Right ventricle myocardium superior (tissue), 1 donor: ENCODE measurements at places on chromosomes 16 and 17. TPM values are rescaled to one million over a fixed set of nuclear protein-coding genes. Genes with fewer than 3 reads are reported as not detected.

Gene HOXB7
- 0.22 TPM for total RNA-seq

Gene SLC35G3
- not detected for total RNA-seq

Gene CPD
- 16.1 TPM for total RNA-seq

Gene TMEM186
- 12.7 TPM for total RNA-seq

Gene WFDC1
- total RNA-seq = 1.4 TPM

Gene PRAC1
- total RNA-seq = not detected

Gene PEMT
- 16.2 TPM for total RNA-seq

Gene FOXF1
- 0.11 TPM for total RNA-seq

Gene CSH2
- not detected for total RNA-seq

DNA sequence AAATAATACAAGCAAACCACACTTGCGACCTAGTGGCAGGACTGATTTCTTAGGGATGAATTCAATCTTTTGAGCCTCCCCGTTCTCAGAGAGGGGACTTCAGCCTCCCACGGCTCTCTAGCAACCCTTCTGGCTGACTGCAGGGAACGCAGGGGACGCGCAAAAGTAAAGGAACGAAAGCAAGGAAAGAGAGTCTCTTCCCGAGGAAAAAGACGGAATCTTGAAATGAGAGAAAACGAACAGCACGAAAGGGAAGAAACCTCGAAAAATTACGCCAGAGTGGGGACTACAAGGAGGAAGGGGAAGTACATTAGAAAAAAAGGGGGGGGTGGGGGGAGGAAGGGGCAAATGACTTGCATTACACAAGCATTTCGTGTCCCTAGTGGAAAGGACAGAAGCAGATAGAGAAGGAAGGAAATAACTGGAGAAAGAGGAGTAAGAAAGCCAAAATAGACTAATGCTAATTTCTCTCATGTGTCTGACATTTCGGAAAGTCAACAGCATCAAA is 1.2 kb downstream of the GRB2 start:
- DNase-seq = peak; percentile 60

- DNase-seq = peak; percentile 57
These were observed 33.9 kb downstream of the DCUN1D3 start for GRCh38 chr16:20866145-20866772.

GRCh38 chr17:31295489-31295871 is 1.6 kb downstream of the OMG start:
- DNase-seq = no peak

DNA sequence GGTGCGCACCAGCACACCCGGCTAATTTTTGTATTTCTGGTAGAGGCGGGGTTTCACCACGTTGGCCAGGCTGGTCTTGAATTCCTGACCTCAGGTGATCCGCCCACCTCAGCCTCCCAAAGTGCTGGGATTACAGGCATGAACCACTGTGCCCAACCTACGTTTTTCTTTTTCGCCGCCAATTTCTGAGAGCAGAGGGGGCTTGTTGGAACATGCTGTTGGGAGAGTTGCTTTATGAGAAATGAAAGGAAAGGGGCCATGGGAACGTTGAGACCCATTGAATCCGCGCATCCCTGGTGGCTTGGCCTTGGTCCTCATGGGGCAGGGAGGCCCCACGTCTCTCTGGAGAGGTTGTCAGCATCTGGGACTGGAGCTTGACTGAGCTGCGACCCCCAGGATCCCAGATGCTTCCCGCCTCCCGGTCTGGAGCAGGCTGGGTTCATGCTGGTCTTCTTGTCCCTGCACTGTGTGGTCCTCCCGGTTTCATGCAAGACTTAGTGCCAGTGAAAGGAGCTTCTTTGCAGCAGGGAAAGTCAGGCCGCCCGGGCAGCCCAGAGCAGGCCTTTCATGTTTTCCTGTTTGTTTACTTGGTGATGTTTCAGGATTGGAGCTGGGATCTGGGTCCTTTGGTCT is 22.8 kb downstream of the CRISPLD2 start:
- DNase-seq = peak; percentile 44

DNA sequence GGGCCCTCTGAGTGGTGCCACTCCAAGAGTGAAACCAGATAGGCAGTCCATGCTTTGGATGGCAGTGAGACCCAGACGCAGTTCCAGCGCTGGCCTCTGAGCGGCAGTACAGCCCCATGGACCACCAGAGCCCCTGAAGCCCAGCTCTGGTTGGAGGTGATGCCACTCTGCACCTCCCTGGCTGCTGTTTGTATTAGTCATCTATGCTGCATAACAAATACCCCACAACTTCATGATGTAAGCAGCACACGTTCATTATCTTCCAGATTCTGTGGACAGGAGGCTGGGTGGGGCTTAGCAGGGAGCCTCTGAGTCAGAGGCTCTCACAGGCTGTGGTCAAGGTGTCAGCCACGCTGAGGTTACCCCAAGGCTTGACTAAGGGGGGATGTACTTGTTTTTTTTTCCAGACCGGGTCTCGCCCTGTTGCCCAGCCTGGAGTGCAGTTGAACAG is 5.1 kb upstream of the NME4 start:
- DNase-seq = no peak

- DNase-seq = no peak
These were observed 8.8 kb downstream of the ADAT1 start for GRCh38 chr16:75614066-75614897.

DNA sequence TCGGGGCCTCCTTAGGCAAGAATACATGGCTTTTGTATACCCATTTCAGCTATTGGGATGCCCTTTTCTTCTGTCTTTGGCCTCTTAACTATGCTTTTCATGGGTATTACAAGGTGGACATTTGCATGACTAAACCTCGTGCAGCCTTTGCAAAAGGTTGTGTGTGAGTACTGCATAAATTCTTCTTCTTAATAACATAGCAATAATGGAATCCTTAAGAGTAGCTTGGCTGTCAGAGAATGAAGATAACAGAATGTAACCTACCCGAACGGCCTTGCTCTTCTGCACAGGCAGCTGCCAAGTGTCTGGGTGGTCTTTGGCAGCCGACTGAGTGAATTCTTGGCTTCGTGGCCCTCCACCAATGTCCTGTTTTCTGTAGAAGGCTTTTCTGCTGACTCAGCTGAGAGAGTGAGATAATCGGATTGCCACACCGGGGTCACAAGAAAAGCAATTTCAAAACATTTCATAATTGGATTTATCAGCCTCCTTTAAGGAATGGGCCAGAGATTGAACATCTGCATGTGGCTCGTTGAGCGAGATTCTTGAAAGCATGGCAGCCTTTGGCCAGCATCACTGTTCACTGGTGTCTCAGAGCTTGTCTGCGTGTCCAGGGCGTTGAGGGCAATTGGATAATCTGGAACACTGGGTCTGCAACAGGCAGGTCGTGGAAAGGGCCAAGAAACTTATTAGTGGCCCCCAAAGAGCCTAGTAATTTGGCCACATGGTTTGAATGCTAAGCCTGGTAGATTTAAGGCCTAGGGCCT is 13.4 kb downstream of the IRF8 start:
- no peak for DNase-seq

DNA sequence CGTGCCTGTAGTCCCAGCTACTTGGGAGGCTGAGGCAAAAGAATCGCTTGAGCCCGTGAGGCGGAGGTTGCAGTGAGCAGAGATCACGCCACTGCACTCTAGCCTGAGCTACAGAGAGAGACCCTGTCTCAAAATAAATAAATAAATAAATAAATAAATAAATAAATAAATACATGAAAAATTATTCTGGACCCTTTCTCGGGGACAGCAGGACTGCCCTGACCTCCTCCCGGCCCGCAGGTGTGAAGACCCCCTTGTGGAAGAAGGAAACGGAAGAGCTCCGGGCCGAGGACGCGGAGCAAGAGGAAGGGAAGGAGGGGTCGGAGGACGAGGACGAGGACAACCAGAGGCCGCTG is 3.1 kb downstream of the C17orf50 start:
- no peak for DNase-seq

GRCh38 chr17:50353600-50354195 is 7.8 kb downstream of the XYLT2 start:
- DNase-seq = no peak

DNA sequence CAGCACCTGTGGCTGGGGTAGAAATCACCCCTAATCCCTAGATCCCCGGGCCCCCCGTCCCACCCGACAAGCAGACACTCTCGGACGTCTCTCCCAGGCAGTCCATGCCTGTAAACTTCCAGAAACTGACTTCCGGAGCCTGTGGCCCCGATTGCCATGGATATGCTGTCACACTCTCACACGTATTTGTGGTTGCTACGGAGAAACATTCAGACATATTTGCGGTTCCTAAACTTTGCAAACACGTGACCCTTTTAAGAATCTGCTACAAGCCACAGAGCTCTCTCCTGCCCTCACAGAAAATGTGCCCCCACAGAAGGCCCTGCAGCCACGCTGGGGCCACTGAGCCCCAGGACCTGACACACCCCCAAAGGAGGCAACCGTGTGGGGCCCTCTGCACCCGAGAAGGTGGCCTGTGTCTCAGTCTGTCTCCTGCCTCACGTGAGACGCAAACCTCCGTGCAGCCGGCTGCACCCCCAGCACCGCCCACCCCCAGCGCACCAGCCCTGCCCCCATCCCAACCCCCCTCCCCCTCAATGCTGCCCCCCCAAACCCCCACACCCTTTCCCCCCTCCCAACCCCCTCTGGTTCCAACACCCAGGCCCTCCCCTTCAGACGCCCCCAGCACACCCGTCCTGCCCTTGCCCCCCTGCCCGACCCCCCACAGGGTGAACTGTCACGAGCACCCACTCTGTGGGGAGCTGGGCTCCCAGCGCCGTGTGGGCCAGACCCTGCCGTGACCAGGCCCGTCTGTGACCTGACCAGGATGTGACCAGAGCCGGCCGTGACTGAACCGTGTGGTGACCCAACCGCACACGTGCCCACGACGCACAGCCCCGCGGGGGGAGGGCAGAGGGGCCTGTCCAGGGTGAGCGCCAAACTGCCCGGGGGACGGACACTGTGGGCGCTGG is 66.3 kb upstream of the METRNL start:
- DNase-seq = no peak

DNA sequence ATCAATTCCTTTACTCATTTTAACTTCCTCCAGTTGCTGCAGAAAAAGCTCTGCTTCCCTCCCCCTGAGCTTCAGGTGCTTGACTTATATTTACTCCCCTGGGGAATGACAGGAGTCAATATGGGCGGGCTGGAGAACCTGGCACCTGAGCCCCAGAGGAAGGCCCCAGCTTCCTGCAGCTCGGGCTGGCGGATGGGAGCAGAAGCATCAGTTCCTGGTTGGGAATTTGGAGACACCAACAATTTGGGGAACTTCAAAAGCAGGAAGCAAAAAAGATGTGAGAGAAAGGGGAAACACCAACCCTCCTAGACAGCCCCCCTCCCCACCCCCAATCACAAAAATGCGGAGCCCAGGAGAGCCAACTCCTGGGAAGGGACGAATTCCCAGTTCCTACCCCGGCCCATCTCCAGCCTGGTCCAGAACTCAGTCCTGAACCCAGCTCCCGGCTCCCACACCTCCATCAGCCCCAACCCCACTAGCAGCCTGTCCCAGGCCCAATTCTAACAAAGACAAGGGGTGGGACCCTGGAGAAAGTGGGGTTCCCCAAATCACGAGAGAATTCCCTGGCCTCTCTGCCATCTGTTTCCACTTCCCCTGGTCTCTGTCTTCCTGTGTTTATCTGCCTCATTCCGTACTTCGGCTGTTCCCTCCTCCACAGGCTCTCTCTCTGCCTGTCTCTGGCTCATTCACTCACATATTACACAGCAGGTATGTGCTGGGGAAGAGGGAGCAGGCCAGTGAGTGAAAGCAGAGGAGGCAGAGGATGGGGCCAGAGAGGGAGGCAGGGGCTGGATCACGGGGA is 16.2 kb upstream of the ASGR2 start:
- no peak for DNase-seq

GRCh38 chr16:23534868-23535860 is 22.0 kb downstream of the EARS2 start:
- no peak for DNase-seq

DNA sequence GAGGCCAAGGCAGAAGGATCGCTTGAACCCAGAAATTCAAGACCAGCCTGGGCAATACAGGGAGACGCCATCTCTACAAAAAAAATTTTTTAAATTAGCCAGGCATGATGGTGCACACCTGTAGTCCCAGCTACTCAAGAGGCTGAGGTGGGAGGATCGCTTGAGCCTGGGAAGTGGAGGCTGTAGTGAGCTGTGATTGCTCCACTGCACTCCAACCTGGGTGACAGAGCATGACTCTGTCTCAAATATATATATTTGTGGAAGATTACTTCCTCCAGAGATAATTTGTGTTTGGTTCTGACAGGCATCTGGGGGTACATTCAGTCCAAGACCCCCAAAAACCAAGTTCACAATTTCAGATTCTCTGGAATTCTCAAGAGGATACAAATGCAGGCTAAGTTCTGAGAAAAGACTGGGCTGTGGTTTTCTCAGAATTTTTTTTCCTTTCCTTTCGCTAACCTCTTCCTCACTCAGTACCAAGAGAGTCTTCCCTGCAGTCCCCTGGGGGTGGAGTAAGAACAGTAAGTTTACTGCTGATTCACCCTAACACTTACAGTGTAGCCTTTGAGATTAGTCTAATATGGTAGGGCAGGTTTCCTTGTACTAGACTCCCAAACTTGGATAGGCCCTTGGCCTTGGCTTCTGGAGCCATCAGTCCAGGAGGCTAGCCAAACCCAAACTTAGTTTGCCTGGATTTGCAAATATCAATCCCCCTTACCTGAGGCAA is 15.1 kb downstream of the GSDMB start:
- no peak for DNase-seq

- DNase-seq = no peak
These were observed 8.8 kb downstream of the MAP3K14 start for GRCh38 chr17:45308016-45308365.

DNA sequence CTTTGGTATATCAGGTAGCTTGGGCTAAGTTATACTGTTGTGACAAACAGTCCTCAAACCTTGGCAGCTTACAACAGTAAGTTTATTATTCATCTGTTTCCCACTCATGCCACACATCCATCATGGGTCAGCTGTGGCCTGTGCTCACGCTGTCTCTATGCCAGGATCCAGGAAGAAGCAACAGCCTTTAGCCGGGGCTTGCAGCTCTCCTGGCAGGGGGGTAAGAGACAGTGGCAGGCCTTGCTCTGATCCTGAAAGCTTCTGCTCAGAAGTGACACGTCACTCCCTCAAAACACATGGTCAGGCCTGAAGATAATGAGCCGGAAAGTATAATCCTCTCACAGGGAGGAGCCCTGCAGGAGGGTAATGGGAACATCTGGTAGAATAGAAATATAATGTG is 377.6 kb downstream of the CPPED1 start:
- no peak for DNase-seq
